Activated gamma-delta T cell treated with anti-CD3 and anti-CD28 coated beads, Interleukin-2, amount 50 U/mL, for 16 hours (primary cell): ENCODE measurements at places on chromosomes 5 and 9.
A peak's percentile ranks its signal among the peaks of the same experiment; 100 is the strongest.

- no peak for DNase-seq
These were observed 1203.2 kb downstream of the CDH12 start for GRCh38 chr5:21649969-21650368.

GRCh38 chr5:72224946-72225463 lies 95.0 kb downstream of the MRPS27 start:
- no peak for DNase-seq

DNA sequence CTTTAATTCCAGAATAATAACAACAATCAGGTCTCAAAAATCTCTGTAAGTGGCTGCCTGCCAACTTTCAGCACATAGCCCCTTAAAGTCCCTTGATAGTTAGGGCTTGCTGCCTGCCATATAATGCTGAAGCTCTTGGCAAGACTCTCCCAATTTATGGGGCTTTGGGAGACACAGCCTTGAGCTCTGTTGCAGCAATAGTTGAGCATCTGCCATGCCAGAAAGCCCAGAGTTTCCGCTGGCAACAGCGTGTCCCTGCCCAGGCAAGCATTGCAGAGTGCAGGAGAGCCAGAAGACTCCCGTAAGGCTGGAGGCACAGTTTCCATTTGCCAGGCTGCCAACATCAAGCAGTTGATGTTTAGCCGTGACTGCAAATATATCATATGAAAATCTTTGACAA lies 678.5 kb upstream of the NUDT12 start:
- no peak for DNase-seq

GRCh38 chr5:32621256-32621655 lies 35.9 kb downstream of the SUB1 start:
- no peak for DNase-seq

GRCh38 chr5:52786949-52787599 lies 642 bp upstream of the ITGA1 start:
- no peak for DNase-seq

DNA sequence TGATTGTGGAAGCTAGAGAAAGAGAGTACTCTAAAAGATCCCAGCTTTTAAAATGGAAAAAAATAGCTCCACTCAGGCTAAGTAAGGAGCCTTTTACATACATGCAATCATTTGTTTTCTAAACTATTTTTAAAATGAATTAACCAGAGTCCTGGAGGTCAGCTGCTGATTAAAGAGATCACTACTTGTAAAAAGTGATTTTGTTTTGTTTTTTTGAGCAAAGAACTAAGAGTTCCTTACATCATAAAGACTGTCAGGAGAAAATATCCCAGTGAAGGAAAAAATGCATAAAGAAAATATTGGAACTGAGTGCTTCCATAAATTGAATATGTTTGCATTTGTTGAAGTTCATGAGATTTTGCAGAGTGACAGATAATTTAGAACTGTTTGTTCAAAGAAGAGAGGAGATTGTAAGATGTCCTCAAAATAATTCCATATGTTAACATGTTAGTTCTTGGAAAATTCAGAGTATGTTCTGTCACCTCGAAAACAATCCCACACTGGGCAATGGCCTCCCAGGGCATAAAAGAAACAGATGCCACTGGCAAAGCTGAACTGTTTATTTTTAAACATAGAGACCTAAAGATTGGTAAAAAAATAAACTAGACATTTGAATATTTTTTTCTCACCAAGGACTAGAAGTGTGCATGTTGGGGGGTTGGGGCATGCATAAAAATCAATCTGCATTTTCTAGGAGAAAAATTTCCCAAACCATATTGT lies 264.7 kb downstream of the NPR3 start:
- DNase-seq = no peak

- DNase-seq = no peak
These were observed 41.2 kb upstream of the RAPGEF1 start for GRCh38 chr9:131781069-131781468.

- no peak for DNase-seq
These were observed 147.4 kb downstream of the ESM1 start for GRCh38 chr5:54837981-54838380.

DNA sequence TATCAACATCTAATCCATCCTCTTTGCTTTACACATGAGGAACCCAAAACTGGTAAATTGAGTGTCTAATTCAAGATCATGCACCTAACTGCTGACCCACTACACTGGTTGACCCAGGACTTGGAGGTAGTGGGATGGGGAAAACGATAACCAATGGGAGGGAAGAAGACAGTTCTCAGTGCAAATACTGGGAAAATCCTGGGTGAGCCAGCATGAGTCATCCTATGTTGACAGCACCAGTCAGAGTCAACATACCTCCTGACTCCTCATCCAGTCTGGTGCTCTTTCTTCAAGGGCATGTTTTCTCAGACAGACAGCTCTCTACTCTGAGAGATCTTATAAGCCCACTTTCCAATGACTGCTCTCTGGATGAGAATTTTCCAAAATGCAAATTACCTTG lies 232.8 kb upstream of the PTGER4 start:
- no peak for DNase-seq

- no peak for DNase-seq
These were observed 379.4 kb downstream of the GADD45G start for GRCh38 chr9:89984214-89984613.

DNA sequence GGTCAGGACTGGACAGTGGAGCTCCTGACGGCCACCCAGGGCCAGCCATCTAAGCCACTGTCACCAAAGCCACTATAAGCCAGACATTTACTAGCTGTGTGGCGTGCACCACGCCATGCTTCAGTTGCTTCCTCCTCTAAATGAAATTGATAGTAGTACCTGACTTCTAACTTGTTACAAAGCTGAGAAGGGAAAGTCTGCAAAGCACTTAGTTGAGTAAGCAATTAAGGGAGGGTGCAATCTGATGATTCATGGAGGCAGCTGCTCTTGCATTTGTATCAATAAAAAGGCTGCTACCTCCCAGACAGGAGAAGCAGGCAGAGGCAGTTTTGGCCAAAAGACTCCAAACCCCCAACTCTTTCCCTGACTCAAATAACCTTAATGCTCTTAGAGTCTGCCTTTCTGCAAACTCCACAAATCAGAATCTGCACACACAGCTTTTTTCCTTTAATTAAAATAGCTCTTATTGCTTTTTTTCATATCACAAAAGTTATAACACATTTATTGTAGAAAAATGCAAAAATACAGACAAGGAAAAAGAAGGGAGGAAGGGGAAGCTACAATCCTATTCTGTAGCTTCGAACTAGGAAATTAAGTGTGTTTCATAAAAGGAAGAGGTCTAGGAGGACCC lies 19.3 kb upstream of the RAPGEF1 start:
- no peak for DNase-seq

- DNase-seq = no peak
These were observed 81.6 kb downstream of the ADAMTS16 start for GRCh38 chr5:5221724-5222123.

- DNase-seq = peak; percentile 25
These were observed 32.3 kb downstream of the TNPO1 start for GRCh38 chr5:72848474-72849428.

DNA sequence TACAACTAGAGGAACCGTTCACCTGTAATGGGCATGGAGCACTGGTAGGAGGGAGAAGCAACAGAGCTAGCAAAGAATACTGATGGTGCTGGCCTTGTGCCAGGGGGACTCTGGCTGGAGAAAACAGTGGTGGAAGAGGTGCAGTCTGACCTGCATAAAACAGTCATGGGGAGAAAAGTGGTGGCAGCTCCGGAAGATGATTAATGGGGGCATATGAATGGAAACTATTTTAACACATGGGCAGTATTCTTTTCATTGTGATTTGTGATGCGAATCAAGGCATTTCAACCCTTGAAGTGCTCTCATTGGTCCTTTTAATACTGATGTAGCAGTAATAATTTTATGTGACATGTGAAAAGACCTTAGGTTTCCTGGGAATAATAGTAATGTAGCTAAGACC lies 219.6 kb downstream of the ADAMTS6 start:
- DNase-seq = no peak

DNA sequence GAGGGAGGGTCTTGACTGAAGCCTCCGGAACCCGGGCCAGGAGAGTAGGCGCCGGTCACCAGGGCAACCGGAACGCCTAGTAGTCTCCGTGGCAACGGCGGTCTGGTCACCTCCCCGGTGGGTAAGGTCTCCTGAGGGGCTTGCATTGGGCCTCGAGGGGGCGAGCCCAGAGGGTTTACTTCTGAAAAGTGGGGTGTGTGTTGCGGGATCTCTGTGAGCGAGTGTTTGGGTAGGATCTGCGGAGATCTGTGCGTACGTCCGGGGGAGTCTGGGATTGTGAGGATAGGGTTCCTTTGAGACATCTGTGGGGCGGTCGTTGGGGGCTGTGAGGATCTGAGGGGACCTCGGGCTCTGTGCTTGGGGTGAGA lies at the start of gene FAM221B:
FAM221B (minus strand) TSS at position 17 of the 368 bp plus-strand sequence. CDS start 2,571 bp downstream, outside the sequence.
- no peak for DNase-seq

- DNase-seq = no peak
These were observed 155.3 kb downstream of the MACROH2A1 start for GRCh38 chr5:135243556-135244285.

DNA sequence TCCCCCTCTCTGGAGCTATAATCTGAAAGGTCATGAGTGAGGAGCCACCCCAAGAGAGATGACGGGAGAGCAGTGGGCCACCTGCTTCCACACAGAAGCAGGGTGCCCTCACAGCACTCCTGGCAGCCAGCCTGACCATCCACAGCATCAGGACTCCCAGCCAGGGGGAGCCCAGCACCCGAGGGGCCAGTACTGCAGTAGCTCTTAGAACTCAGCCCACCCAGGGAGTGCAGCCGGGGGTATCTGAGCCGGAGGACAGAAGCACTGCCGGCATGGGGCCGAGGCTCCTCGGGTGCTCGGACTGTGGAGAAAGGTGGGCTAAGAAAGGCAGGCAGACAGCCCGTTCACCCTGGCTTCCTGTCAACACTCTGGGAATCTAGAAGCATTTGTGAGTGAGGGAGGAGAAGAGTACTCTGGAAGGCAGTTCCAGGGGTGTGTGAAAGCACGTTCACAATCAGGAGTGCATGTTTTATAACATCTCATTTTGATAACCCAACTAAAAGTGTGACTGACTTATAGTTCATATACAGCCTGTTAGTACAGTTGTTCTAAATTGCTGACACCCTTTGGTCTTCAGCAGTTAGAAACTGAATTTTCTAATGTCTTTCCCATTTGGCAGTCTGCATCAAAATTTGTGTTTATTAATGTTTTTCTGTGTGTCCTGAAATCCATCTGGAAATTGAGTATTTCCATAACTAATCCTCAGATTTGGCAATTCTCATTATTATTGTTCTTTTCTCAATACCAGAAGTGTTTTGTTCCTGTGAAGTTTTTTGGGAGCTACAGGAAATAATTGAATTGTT lies 25.9 kb upstream of the ASPN start:
- DNase-seq = no peak

GRCh38 chr9:72539824-72540347 lies 18.5 kb downstream of the TMC1 start:
- no peak for DNase-seq

DNA sequence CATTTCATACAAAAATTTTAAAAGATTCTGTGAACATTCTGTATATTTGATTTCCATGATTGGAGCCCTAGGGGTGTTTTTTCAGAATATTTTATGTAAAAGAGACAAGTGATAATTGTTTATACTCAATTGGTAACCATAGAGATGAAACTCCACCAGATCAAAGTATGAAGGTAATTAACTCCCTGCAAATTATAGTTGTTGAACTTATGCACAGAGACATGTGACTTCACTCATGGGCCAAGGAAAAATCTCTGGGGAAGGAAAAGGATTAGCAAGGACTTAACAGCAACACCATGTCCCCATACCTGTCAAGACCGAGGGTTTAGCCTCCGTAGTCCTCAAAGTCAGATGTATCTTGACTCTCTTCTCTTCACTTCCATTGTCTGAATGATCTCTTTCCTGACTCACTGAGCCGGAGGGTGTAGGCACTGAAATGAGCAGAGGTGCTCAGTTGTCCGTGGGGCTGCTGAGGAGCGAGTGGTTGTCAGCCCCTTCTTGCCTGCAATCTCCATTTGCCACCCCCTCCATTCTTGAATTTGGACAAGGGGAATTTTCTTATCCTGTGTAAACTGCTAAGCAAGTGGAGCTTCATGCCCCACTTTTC lies 17.5 kb upstream of the CXCL14 start:
- no peak for DNase-seq

GRCh38 chr5:131413605-131414559 lies 150.0 kb downstream of the CDC42SE2 start:
- DNase-seq = no peak

DNA sequence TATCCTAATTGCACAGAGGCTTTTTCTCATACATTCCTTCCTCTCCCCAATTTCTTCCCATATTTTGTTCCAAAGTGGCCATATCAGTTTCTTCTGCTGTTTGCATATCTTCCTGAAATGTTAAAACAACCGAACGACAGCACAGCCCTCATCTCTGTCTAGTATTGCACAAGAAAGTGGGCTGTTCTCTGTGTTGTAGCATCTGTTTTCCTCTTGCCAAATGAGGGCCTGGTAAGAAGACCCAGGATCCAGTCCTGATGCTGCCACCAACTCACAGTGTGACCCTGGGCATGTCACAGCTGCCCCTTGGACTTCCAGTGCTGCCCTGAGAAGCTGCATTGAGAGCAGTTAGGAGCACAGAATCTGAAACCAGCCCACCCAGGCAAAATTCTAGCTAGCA lies 4.1 kb downstream of the SLC31A2 start:
- DNase-seq = no peak

GRCh38 chr9:130107955-130108354 lies 54.2 kb downstream of the GPR107 start:
- no peak for DNase-seq

DNA sequence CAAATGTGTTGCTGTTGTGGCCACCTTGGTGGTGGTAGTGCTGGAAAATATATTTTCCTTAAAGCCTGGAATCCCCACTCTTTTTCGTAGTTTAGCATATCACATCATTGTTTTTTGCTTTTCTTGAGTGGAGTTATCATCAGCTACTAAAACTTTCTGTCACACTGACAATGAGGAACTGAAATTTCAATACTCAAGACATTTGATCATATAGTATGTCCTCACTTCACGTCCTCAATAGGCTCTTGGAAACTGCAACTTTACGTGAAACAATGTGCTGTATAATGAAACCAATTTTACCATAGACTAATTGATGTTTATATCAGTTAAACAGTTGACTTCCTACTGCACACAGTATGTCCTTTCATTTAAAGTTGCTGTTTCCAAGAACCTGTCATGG lies 265.8 kb downstream of the ADGRV1 start:
- no peak for DNase-seq

GRCh38 chr9:97572196-97572891 lies 60.8 kb downstream of the TSTD2 start:
- no peak for DNase-seq

DNA sequence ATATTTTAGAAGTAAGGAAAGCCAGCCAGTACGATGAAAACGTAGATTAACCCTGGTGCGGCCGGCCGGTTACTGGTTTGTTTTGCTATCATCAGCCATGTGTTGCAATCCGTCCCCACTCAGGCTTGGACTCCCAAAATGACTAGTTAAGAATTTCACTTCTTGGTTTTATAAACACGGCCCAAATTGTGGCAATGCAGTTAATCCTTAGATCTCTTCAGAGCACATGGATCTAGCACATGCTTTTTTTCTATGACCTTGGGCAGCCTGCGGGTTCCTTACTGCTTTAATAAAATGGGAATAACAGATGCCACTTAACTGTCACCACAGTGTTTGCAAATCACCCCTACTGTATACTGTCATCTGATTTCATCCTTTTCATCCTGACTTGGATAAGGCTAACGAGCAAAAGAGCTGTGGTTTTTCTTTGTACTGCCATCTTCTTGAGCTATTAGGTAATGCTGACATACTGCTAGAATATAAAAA lies 1.5 kb downstream of the NDFIP1 start:
- no peak for DNase-seq

- no peak for DNase-seq
These were observed 16.7 kb downstream of the GOLGA2 start for GRCh38 chr9:128259156-128259555.
